ENCODE measurements at places on chromosomes 3 and 15. TPM values are rescaled to one million over a fixed set of nuclear protein-coding genes. Genes with fewer than 3 reads are reported as not detected.

DNA sequence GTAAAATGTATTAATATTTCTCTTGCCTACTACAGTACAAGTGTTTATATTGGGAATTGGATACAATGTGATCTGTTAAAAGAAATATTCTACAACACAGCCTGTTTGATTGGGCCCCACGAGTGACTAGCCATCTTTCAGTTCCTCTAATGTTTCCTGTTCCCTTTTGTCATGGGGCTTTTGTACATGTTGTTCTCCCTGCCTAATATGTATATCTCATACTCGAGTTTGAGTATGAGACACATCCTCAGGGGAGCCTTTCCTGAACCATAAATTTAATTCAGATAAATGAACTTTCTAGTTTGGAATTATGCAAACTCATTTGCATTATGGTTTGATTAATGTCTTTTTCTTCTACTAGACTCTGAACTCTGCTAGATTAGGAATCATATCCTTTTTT lies 65.5 kb downstream of the MEF2A start:
- H3K4me1 ChIP-seq: peaks cover 25% of the 10 kb centered on the region
- peaks cover 33% of the 10 kb centered on the region for H3K36me3 ChIP-seq
- no peak overlapping the region for H3K4me3 ChIP-seq
- no peaks in the 10 kb centered on the region for H3K27me3 ChIP-seq
- no peak for DNase-seq
- peak overlapping the region; percentile 21 for H3K27ac ChIP-seq

The SHC4 gene
- 2.5 TPM for total RNA-seq

The CCDC50 gene
- 7.3 TPM for total RNA-seq

DNA sequence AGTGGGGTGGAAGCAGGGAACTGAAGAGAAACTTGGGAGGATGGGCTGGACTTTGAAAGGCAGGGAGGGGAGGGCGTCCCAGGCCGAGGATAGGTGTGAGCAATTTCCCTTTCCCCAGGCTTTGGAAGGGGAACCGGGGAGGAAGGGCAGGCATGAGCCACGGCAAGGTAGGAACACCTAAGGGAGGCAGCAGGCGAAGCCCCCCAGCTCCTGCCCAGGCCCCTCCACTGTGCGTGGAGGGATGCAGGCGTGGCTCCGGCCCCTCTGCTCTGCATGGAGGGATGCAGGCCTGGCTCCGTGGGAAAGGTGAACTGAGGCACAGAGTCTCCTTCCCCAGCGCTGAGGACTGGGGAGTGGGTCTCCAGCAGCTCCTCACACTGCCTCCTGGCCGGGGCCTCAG lies 236.4 kb downstream of the XXYLT1 start:
- no peaks in the 10 kb centered on the region for H3K4me1 ChIP-seq
- peaks cover 2% of the 10 kb centered on the region for H3K27me3 ChIP-seq
- no peak overlapping the region for H3K4me3 ChIP-seq
- DNase-seq: no peak
- H3K27ac ChIP-seq: no peak overlapping the region

The TMEM158 gene
- not detected for total RNA-seq

The ACAN gene
- not detected for total RNA-seq

The GATM gene
- 6.5 TPM for total RNA-seq

- H3K4me3 ChIP-seq: peak overlapping the region; percentile 79
- H3K27me3 ChIP-seq: no peaks in the 10 kb centered on the region
- peaks cover 42% of the 10 kb centered on the region for H3K4me1 ChIP-seq
Observed at GRCh38 chr3:44862226-44862637, 520 bp downstream of the TMEM42 start.

DNA sequence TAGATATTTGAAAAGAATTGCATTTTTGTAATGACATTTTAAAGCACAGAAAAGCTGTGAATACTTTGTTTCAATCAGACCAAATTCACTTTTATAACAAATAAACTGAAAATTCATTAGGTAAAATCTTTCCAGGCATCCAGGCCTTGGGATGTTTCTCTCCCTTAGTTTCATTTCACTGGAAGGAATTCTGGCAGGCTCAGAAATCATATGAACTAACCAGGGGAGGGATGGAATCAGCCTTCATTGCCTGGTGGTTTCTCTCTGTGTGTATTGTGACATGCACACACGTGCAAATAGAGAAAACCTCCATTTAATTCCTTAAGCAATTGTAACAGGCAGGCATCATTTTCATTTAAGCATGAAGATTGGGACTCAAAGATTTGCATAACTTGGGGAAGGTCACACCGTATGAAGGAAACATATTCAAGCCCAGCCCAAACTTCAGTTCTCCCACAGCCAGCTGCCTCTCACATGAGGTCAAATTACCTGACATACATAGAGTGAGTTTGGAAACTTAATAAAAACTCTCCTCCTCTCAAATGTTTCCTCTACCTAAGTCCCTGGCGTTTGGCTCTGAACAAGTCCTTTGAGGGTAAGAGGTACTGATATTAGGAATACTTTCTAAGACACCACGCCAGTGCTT lies 376.1 kb upstream of the MCTP2 start:
- no peak overlapping the region for H3K4me3 ChIP-seq
- DNase-seq: no peak
- no peaks in the 10 kb centered on the region for H3K36me3 ChIP-seq
- peaks cover 5% of the 10 kb centered on the region for H3K27me3 ChIP-seq

GRCh38 chr3:130992344-130992743 lies 34.3 kb downstream of the ASTE1 start:
- H3K27ac ChIP-seq: no peak overlapping the region
- no peak overlapping the region for H3K4me3 ChIP-seq
- H3K27me3 ChIP-seq: no peaks in the 10 kb centered on the region
- DNase-seq: no peak
- H3K4me1 ChIP-seq: no peaks in the 10 kb centered on the region

DNA sequence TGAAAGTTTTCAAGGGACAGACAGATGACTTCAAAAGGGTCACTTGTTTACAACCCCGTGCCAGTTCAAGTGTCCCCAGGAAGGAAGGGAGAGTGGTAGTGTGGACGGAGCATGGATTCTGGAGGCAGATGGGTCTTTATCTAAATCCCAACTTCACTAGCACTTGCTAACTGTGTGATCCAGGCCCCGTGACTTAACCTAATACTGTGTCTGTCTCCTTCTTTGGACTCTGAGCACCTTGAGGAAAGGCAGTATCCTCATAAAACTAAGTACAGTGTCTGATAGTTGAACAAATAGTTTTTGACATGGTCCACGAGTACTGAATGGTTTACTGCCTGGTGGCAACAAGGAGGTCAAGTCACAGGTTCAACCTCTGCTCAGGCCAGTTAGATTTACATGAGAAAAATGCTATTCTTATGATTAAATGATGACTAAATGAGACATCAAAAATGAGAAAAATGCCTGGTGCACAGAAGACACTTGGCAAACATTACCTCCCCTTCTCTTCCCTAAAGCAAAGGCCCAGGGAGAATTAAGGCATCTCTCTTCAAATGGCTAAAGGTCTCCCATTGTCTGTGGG lies 48.9 kb downstream of the ABCC5 start:
- peaks cover 3% of the 10 kb centered on the region for H3K36me3 ChIP-seq
- no peak for DNase-seq
- H3K27ac ChIP-seq: no peak overlapping the region
- no peak overlapping the region for H3K4me3 ChIP-seq
- no peaks in the 10 kb centered on the region for H3K27me3 ChIP-seq

DNA sequence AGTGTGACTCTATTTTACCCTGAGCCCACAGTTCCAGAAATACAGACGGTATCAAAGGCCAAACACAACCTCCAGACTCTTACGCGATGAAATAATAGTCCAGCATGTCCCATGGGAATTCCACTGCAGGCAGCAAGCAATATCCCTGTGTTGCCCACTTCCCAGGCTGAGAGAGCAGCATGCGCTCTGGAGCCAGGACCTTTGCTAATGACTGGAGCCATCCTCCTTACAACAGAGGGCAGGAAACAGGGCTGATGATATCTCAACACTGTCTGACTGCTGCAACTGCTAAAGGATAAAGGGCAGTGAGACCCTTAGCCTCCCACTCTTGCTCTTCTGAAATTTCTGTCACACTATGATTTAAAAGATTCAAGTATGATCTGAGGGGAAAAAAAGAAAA lies 34.8 kb downstream of the MCF2L2 start:
- no peak overlapping the region for H3K27ac ChIP-seq
- DNase-seq: no peak
- H3K4me1 ChIP-seq: peaks cover 2% of the 10 kb centered on the region

DNA sequence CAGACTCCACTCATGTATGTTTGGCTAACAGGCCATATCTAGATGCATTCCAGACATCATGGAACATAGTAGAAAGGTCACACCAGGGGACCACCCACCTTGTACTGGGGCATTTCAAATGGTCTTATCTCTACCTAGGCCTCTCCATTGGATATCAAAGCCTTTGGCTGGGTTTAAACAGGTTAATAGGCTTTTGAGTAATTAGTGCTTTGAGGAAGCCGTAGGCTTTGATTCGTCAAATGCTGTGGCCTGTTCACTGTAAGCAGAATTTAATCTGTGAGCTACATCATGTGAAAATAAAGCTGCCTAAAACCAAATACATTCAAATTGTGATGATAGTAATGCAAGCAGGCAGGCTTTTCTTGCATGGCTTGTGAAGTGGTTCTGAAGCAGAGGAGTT lies 129.5 kb downstream of the ST8SIA2 start:
- no peak overlapping the region for H3K4me3 ChIP-seq
- no peaks in the 10 kb centered on the region for H3K27me3 ChIP-seq
- H3K27ac ChIP-seq: no peak overlapping the region
- DNase-seq: no peak

The BCHE gene
- total RNA-seq: not detected

The RIOX2 gene
- 41.2 TPM for total RNA-seq

DNA sequence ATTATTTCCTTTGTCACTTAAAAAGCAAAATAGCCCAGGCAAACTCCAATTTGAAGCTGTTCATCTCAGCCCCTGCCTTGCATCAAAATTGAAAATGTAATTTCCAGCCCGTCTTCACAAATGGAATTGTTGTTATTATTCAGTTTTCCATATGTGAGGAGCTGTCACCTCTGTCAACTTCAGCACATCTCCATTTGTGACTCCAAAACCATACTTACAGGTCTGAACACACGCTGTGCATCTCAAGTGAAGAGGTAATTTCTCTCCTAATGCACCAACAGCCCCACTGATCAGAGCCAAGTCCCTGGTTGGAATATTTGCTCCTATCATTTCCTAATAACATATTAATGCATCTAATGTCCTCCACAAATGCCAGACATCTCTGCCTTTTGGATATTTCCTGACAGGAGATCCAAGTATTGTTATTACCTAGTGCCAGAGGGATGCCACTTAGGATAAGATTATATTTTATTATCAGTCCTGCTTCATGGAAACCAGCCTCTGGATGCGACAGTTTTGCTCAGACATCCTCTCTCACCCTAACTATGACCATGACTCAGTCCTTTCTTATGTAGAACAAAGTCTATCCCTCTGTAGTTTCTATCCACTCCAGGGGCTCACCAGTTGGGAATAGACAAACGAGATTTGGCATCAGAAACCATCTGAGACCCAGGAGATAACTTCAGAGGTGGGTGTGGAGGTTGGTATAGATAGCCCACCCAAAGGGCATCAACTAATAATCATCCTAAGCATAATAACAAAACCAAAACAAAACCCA lies 379.8 kb downstream of the VPS13C start:
- no peaks in the 10 kb centered on the region for H3K36me3 ChIP-seq
- no peak overlapping the region for H3K4me3 ChIP-seq
- H3K27me3 ChIP-seq: peaks cover 14% of the 10 kb centered on the region
- H3K4me1 ChIP-seq: no peaks in the 10 kb centered on the region
- H3K27ac ChIP-seq: no peak overlapping the region

GRCh38 chr3:164007765-164008164 lies 1070.5 kb downstream of the SI start:
- no peak for DNase-seq
- H3K27me3 ChIP-seq: no peaks in the 10 kb centered on the region
- H3K27ac ChIP-seq: no peak overlapping the region
- H3K4me3 ChIP-seq: no peak overlapping the region

The XYLB gene
- total RNA-seq: 4.7 TPM

The AMOTL2 gene
- total RNA-seq: not detected

- H3K4me3 ChIP-seq: no peak overlapping the region
- no peaks in the 10 kb centered on the region for H3K4me1 ChIP-seq
- no peaks in the 10 kb centered on the region for H3K36me3 ChIP-seq
- no peaks in the 10 kb centered on the region for H3K27me3 ChIP-seq
Observed at GRCh38 chr3:117541721-117542120, 832.1 kb downstream of the TUSC7 start.

The UBAP1L gene
- 2.9 TPM for total RNA-seq

GRCh38 chr3:41907330-41908073 lies 54.4 kb downstream of the ULK4 start:
- no peak for DNase-seq
- H3K27ac ChIP-seq: no peak overlapping the region
- peaks cover 5% of the 10 kb centered on the region for H3K36me3 ChIP-seq
- H3K4me1 ChIP-seq: no peaks in the 10 kb centered on the region
- no peaks in the 10 kb centered on the region for H3K27me3 ChIP-seq

DNA sequence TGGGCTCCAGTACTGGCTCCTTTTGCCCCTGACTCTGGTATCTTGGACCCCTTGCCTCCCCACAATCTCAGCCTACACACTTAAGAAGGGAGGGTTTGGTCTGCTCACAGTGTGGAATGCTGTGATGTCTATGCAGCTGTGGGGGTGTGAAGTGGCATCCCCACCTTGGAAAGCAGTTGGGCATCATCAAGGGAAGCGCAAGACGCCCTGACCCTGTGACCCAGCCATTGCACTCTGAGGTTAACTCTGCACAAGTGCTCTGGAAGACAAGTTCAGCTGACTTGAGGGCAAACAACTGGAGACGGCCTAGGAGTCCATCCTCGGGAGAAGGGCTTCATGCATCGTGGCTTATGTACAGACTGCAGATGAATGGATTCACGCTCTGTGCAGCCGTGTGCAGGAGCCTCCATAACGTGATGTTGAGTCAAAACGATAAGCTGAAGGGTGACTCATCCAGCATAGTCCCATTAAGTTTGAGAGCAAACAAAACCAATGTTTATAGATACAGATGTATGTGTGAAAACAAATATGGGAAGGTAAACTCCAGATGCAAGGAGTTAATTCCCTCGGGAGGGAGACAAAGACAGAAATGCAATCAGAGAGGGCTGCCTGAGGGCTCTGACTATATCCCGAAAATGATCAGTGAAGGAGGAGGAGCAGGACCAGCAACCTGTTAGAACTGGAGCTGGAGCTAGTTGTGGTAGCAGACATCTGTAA lies 86.8 kb downstream of the LSM3 start:
- DNase-seq: no peak
- H3K36me3 ChIP-seq: no peaks in the 10 kb centered on the region
- no peak overlapping the region for H3K4me3 ChIP-seq
- no peaks in the 10 kb centered on the region for H3K4me1 ChIP-seq

- DNase-seq: peak; percentile 63
- peak overlapping the region; percentile 71 for H3K4me3 ChIP-seq
- H3K36me3 ChIP-seq: no peaks in the 10 kb centered on the region
- H3K27ac ChIP-seq: no peak overlapping the region
- peaks cover 20% of the 10 kb centered on the region for H3K27me3 ChIP-seq
Observed at GRCh38 chr3:129003578-129004112, 2.5 kb downstream of the EFCC1 start.

The P2RY1 gene
- 1.8 TPM for total RNA-seq

The OR5K3 gene
- total RNA-seq: not detected

The AMIGO3 gene
- total RNA-seq: not detected

GRCh38 chr3:36318621-36319200 lies 61.6 kb upstream of the STAC start:
- no peaks in the 10 kb centered on the region for H3K4me1 ChIP-seq
- no peaks in the 10 kb centered on the region for H3K36me3 ChIP-seq
- no peaks in the 10 kb centered on the region for H3K27me3 ChIP-seq
- DNase-seq: no peak
- no peak overlapping the region for H3K27ac ChIP-seq

GRCh38 chr15:74434263-74435136 lies 742 bp upstream of the SEMA7A start:
- peaks cover 58% of the 10 kb centered on the region for H3K4me1 ChIP-seq
- no peaks in the 10 kb centered on the region for H3K27me3 ChIP-seq
- peak overlapping the region; percentile 80 for H3K4me3 ChIP-seq
- peaks cover 32% of the 10 kb centered on the region for H3K36me3 ChIP-seq
- no peak for DNase-seq
- peak overlapping the region; percentile 89 for H3K27ac ChIP-seq

Measured in activated CD8-positive, alpha-beta T cell treated with anti-CD3 and anti-CD28 coated beads for 36 hours (primary cell).